Mucosa of gallbladder (tissue), 1 donor: ENCODE measurements at places on chromosomes 5 and 9. TPM values are rescaled to one million over a fixed set of nuclear protein-coding genes. Genes with fewer than 3 reads are reported as not detected.

PROP1 gene
- not detected for total RNA-seq

GTF3C5 gene
- 58.8 TPM for total RNA-seq

DNA sequence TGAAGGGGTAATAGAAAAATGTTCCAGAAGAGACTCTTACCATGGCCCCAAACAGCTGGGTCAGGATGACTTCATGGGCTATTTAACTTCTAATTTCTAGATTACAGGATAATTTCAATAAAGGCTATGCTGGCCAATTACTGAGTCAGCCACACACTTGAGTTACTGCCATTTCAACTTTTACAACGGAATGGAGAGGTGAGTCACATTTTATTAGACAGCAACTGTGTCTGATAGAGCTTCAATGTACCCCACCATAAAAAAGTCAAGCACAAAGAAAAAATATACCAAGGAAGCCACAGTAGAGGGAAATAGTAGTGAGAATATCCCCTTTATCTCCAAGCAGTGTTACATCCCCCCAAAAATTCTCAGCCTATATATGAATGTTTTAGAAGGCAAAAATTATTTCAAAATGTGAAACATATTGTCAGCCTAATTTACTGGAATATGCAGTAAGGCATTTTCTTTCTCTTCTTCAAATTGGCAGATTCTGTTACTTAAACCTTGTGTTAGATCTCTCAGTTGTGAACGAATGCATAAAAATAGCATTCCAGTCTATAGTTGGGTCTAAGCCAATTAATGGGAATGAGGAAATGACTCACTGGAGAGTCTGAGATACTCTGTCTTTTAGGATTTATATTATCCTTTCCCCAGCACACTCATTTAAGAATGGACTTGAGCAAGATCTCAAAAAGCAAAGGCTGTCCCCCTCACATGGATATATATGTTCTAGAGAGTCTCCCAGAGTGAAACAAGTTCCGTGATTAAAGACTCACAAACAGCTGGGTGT is 47.1 kb upstream of the RAI14 start:
- no peak for DNase-seq

DNA sequence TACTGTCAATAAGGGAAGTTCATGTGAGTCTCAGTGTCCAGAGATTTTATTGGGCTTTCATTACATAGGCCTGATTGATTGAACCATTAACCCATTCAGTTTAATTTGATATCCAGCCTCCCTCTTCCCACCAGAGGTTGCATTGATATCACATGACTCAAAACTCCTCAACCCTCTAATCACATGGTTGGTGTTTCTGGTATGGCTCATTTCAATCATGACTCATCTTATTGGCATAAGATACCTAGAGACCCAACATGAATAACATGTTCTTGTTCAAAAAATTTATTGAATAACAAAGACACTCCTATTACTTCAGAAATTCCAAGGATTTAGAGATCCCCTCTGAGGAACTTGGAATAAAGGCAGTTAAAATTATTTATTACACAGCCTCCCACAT is 982.2 kb downstream of the TLE1 start:
- no peak for DNase-seq

DNA sequence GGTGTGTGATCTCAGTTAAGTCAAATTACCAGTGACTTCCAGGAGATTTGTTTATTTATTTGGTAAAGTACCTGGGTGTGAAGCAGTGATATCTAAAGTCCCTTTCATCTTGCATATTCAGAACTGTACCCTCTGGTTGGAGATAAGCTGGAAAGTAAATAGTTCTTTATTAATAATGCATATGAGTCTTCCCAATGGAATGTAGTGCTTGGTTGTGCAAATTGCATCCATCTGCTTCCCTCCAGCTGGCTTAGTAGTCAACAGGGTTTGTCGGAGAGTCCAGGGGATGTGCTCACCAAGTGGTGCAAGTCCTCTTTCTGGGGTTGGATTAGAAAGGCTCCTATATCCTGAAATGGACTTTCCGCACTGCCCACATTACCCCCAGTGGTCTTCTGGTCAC is 42.0 kb downstream of the TRPM3 start:
- DNase-seq: no peak

- no peak for DNase-seq
Observed at GRCh38 chr9:98603821-98604383, 104.8 kb downstream of the GABBR2 start.
